Activated T-cell treated with anti-CD3 and anti-CD28 coated beads for 24 hours (primary cell): ENCODE measurements at places on chromosomes 6 and 20.

GRCh38 chr6:106103728-106104109 lies 17.6 kb downstream of the PRDM1 start:
- no peak for DNase-seq

GRCh38 chr20:330233-331149 lies 5.1 kb downstream of the SOX12 start:
- peak; percentile 59 for DNase-seq

GRCh38 chr6:7251646-7252260 lies 61.2 kb downstream of the SSR1 start:
- no peak for DNase-seq

GRCh38 chr20:37223053-37223452 lies 38.6 kb downstream of the GHRH start:
- no peak for DNase-seq
